ENCODE measurements at places on chromosomes 6 and 20.

DNA sequence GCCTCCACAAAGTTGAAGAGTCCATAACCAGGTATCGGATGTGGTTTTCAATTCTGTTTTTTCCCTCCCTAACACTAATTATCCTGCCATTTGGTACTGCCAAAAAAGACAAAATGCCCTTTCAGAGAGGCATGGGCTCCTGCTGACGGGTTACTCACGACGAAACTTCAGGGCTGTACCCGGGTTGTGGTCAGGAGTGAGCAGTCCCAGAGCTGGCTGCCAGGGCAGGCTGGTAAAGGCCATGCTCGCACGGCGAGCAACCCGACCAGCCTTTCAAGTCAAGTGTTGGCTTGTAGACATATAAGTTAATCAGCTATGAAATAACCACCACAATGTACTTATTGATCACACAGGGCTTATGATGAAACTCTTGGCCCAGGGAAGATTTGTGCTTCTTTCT is 152.5 kb downstream of the FOXC1 start:
- DNase-seq, result no peak

DNA sequence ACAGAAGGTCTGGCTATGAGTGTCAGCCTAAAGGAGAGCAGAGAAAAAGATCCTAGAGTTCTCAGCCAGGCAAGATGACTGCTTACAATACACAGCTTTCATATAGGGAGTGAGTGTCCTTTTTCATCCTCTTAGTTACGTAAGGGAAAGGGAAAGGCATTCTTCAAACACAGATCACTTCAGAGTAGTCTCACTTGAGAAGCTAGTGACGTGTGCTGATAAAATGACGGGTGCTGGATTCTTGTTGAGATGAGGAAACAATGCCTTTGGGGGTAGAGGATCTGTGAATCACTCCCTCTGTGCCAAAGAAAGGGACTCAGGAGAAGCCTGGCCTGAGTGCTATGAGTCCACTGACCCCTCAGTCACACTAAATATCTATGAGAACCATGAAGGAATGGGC is 117.3 kb downstream of the QRSL1 start:
- DNase-seq, result no peak

- no peak for DNase-seq
These were observed 368.0 kb downstream of the QKI start for GRCh38 chr6:163782436-163783003.

DNA sequence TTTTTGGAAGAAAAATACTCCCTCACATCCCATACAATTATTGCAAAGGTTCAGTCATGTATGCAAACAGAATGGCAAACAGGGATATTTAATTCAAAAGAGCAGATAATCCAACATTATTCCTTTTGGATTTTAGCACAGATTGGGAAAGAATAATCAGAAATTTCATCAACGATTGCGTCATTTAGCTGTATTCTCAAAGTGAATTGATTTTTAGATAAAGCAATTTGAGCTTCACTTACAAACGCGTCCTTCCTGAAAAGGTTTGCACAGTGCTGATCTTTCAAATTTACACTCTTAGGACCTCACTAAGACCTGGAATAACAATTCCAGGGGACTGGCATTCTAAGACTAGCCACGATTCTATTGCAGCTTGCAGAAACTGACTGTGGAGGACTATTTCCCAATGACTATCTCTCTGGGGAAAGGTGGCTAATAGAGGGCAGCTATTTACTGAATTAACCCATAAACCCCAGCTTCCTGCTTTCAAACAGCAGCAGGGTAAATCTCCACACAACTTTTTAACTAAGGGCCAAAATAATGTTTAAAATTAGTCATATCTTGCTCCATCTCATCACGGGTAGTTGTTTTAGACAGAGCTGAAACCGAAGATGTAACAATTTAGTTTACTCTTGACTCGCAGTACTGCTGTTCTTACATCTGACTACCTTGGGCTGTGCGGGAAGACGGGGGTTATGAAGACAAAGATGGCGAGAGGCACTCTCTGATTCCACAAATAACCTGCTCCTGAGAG is 131.2 kb upstream of the FAM184A start:
- DNase-seq, result no peak

DNA sequence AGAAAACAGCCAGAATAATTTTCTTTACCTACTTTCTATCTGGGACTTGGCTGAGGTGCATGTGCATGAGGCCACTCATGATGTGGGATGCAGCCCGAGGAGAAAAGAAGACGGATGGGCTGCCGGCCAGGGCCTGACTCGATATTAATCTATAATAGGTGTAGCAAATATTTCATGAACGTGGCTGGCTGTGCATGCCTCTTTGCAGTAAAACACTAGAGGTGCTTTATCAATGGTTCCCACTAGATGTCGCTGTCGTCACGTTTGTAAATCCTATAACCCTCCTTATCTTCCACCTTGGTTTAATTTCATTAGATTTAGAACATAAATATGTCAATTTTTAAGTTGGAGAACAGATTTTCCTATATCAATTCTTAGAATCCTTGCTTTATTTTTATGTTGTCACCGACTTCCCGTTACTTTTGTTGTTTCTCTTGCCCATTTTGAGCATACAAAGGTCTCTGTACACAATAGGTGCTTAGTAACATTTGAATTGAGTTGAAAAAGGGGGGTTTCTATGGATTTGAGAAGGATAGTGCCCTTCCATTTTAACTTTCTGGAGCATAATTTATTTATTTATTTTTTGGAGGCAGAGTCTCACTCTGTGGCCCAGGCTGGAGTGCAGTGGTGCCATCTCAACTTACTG is 19.6 kb upstream of the FERMT1 start:
- DNase-seq, result peak; percentile 67

- DNase-seq, result no peak
These were observed 52.4 kb upstream of the TULP4 start for GRCh38 chr6:158259845-158260244.

- DNase-seq, result no peak
These were observed 117.5 kb downstream of the KCNQ5 start for GRCh38 chr6:72739368-72739779.

DNA sequence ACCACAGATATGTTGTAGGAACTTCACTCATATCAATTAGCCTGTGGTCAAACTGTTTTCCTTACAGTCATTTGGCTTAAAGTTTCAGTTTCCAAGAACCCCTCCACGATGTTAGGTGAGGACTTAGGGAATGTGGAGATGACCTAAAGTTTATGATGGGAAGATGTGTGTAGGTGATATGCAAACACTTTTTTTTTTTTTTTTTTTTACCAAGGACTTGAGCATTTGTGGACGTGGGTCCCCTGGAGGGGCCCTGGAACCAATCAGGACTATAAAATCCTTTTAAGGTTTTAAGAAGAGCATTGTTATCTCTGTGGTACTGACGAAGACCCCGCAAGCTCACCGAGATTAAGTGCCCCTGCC is 478 bp upstream of the MTHFD1L start:
- DNase-seq, result no peak

GRCh38 chr6:28478518-28478917 is 35.2 kb upstream of the ZSCAN23 start:
- DNase-seq, result no peak

DNA sequence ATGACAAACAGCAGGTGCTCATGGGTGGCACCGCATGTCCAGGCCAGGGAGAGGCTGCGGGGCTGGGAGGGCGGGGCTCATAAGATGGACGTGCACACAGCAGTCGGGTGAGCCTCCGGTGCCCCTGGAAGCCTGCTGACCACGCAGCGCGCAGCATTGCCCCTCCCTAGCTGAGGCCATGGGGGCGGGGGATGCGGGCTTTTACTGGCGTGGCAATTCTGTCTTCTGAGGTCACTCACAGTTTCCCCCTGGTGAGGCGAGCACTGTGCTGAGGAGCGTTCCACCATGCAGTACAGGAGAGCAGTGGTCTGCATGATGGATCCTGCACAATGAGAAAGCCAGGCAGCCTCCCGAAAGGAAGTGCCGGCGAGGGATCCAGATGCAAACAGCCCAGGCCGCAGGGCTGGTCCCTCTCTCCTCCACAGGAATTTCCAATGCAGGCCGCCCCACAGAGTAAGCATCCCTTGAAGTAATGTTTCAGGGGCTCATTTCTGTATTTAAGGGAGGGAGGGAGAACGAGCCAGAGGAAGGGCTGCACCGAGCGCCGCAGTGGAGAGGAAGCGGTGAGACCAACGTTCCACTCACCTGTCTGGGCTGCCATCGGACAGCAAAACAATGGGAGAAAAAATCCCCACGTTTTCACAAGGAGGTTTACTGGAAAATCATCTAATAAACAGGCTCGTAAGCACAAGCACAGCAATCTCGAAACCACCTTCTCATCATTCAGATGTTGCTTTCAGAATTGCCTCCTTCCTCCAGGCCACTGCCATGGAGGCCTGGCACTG is 56.0 kb downstream of the IRF4 start:
- DNase-seq, result peak; percentile 34

GRCh38 chr6:92050216-92050615 is 1369.1 kb downstream of the EPHA7 start:
- no peak for DNase-seq

DNA sequence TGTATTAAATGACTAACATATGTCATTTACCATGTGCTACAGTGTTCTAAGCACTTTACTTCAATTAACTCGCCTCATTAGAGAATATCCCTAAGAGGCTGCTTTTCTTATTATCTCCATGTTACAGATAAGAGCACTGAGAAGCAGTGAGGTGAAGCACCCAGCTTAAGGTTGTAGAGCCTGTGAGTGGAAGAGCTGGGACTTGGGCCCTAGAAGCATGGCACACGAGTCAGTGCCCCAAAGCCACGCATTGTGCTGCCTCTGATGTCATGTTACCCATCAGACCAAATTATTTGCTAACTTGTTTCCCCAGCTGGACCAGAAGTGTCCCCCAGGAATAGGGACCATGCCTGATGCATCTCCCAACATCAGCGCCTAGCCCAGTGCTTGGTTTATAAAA is 34.1 kb downstream of the POFUT1 start:
- DNase-seq, result peak; percentile 47

- DNase-seq, result no peak
These were observed 79.3 kb upstream of the NAA20 start for GRCh38 chr20:19937651-19938420.

DNA sequence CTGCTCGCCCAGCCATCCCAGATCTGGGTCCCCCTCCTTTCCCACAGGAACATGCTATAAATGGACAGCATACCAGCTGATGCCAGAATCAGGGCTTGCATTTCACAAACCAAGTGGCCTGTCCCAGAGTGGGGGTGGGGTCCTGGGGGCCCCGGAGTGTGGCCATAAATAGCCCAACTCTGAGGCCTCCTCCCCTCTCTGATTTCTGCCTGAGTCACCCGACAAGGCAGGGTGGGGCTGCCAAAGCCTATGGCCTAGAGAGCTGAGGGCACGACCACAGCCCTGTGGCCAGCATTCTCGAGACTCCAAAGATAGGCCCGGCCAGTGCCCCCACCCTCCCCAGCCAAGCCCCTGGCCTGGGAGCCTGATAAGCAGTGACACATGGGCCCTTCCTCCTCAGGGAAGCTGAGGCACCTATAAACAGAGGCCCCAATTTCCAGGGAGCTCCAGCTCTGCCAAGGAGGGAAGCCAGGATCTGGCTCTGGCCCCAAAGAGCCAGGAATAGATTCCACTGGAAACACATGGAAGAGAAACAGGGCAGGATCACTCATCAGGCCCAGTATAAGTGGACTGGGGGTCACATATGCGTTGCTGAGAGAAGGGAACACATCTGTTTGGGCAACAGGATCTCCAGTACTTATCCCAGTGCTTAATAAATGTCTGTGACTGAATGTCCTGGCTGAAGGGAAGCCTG is 20.3 kb downstream of the SNTA1 start:
- no peak for DNase-seq

DNA sequence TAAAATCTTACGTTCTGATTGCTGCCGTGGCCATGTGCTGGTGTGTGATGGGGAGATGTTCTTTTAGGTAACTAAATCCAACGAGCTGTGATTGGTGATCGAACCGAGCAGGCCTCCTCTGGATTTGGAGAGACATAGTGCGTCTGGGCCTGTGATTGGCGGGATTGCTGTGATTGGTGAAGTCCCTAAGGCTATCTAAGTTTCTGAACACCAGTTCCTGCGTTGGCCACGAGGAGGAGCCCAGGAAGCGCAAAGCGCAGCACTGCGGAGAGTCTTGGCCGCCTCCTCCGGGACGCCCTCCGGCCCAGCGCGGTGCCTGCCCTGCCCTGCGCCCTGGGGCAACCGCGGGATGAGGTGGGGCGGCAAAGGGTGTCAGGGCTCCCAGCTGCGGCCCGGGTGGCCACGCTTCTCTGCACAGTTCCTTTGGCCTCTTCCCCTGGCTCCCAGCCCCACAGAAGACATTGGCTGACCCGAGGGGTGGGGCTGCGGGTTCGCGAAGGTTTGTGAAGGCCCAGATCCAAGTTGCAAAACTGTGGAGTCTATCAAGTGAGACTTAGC is 33.0 kb downstream of the HNF4A start:
- peak; percentile 81 for DNase-seq

GRCh38 chr20:52252664-52253063 is 61.1 kb upstream of the ZFP64 start:
- no peak for DNase-seq

DNA sequence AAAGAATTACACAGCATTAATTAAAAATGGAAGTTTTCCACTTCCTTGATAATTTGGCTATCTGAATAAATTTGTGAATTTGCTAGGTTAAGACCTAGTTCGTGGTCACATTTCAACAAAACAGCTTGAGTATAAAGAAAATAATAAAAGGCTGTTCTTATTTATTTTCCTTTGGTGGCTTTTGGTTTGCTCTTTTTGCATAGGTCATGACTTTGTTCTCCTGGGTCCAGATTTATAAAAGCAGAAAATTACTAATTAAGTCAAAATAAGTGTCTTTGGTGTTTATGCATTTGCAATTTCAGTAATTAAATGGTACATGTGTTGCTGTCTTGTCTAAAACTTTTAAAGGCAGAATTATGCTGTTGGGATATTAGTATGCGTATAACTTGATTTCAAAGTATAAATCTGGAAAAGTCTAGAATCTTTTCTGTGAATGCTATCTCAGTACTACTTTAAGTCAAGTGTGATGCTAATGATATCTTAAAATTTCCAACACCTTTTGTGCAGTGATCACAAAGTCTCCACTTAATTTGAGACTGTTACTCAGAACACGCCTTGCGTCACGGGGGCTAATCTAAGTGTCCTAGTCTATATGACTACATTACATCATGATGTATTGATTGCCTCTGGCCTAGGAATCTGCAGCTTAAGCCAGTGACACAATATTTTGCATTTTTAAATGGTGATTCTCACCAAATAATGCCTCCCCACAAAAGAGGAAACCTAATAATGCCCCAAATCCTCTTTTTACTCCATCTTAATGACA is 41.0 kb downstream of the GNAS start:
- no peak for DNase-seq

All from D341Med (cell line).